Right ventricle myocardium inferior (tissue), 1 donor: ENCODE measurements at places on chromosomes 3 and 15.

DNA sequence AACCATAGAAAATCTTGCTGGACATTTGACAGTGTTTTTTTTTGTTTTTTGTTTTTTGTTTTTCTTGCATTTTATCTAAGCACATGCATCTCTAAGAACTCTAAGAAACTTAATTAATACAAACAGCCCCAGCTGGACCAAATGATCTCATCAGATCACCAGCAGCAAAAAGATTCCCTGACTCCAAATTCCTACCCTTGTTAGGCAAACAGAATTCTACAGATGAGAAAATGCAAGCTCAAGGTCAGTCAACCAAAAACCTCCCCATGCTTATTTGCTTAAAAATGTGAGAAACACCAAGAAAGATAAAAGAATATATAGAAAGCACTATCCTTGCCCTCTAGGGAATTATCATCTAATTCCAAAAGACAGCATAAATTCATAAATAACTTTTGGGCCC, 65.4 kb downstream of the FOXP1 start:
- DNase-seq, result no peak

GRCh38 chr3:101216710-101217465, 103.5 kb downstream of the IMPG2 start:
- DNase-seq, result no peak

GRCh38 chr3:188242436-188243123, 88.6 kb downstream of the LPP start:
- DNase-seq, result no peak

- DNase-seq, result no peak
These were observed 63.3 kb downstream of the LEO1 start for GRCh38 chr15:51908316-51908715.

- DNase-seq, result no peak
These were observed 80.1 kb downstream of the SSR3 start for GRCh38 chr3:156474560-156475389.

DNA sequence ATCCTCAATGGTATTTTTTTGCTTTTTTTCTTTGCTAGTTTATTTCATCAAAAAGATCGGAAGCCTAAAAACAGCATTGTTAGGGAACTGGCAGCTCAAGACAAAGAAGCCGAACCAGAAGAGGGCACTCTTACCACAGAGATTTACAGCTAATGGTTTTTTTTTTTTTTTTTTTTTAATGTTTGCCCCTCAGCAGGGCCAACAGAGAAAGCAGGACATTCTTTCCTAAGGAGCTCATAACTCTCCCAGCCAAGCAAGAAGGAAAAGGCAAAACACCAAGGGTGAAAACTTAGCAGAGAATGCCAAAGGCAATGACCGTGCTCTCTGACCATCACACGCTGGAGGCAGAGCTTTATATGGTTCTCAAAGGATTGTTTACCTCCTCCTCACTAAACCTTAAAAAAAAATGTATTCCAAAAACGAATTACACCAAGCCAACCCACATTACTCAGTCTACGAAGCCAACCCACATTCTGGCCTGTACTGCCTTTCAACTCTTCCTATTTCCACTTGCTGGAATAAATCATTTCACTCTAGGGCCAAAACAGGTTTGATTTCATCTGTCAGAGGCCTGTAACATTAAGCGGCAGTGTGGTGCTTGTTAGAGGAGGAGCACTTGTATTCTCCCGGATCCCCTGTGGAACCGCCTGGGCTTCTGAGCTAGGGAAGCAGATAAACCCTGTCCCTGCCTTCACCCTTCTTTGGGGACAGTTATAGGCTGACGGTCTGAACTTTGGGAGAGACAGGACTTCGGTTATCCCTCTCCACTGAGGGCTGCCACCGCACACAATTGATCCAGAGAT, 35.6 kb upstream of the GYG1 start:
- no peak for DNase-seq

DNA sequence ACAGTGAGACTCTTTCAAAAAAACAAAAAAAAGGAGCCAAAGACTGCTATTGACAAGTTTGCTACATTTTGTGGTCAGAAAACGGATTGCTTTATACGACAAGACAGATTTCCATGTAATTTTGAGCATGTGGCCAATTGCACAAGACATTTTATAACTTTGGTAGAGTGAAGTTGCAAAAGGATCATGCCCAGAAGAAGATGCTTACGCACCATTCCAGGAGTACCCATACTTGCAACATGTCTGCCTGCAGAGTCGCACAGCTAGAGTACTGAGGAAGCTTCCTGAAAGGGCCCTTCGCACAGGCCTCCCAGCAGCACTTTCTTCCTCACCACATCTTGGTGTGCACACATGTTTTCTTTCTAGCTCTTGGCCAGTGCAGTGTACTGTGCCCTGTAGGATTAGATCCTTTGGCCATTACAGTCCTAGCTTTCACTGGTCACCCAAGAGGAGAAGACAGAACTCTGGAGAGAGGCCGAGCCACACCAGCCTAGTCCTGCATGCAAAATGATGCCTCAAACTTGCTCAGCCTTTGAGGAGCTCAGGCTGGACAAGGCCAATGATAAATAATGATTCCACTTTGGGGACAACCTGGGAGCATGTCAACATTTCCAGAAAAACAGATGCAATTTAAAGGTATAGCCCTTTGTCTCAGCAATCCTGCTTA, 11.7 kb downstream of the CHDH start:
- DNase-seq, result no peak

- no peak for DNase-seq
These were observed 135.0 kb upstream of the ONECUT1 start for GRCh38 chr15:52925130-52925529.

GRCh38 chr3:179558742-179559364, 3.9 kb upstream of the ACTL6A start:
- DNase-seq, result no peak

GRCh38 chr3:111903067-111903511, 44.0 kb downstream of the PHLDB2 start:
- no peak for DNase-seq

- DNase-seq, result no peak
These were observed 6.1 kb upstream of the HOMER2 start for GRCh38 chr15:82958638-82959037.

- no peak for DNase-seq
These were observed 277.5 kb upstream of the TBL1XR1 start for GRCh38 chr3:177474652-177475355.

GRCh38 chr3:69639851-69640250, 99.4 kb upstream of the MITF start:
- DNase-seq, result no peak

DNA sequence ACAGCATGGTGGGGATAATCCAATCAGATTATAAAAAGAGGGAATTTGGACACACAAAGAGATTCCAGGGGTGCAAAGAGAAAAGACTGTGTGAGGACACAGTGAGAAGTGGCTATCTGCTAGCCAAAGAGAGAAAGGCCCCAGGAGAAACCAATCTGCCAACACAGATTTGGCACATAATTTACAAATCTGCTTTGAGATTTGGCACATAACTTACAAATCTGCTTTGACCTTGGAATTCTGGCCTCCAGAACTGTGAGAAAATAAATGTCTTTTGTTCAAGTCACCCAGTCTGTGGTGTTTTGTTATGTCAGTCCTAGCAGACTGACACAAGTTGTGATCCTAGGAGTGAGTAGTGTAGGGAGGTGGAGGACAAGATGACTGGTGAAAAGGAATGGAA, 3.5 kb upstream of the TM4SF18 start:
- no peak for DNase-seq

DNA sequence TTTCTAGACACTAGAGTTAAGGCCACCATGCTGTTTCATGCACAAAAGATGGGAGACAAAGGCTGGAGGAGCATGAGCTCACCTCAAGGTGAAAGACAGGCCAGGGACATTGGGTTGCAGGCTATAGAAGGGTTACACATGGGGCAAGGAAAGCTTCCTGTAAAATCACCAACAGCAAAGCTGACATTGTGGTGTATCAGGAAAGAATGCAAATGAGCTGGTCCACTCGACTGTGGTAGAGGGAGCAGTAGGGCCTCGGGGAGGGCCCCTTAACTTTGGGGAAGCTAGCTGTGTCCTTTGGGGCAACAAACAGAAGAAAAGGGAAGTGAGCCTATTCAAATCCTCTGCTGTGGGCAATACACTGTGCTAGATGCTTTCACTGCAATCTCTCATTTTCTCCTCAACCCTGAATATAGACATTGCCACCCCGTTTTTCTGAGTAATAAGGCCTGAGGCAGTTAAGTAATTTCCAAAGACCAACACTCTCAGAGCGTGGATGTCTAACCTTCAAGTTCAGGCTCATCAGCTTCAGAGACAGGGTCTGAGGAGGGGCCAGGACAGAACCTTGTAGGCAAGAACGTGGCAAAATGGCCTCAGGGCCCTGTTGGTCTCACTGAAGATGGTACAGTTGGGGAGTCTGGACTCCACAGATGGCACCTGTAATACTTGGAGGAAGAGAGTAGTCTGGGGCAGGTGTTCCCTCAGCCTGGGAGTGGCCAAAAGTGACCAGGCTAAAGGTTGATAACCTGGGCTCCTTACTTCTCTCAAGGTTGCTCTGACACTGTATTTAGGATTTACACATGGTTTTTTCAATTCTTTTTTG, 24.1 kb downstream of the CX3CR1 start:
- DNase-seq, result peak; percentile 79

- DNase-seq, result no peak
These were observed 45.8 kb downstream of the ALDH1A2 start for GRCh38 chr15:58019503-58020376.

- no peak for DNase-seq
These were observed 509.1 kb downstream of the MCTP2 start for GRCh38 chr15:94740469-94740868.

DNA sequence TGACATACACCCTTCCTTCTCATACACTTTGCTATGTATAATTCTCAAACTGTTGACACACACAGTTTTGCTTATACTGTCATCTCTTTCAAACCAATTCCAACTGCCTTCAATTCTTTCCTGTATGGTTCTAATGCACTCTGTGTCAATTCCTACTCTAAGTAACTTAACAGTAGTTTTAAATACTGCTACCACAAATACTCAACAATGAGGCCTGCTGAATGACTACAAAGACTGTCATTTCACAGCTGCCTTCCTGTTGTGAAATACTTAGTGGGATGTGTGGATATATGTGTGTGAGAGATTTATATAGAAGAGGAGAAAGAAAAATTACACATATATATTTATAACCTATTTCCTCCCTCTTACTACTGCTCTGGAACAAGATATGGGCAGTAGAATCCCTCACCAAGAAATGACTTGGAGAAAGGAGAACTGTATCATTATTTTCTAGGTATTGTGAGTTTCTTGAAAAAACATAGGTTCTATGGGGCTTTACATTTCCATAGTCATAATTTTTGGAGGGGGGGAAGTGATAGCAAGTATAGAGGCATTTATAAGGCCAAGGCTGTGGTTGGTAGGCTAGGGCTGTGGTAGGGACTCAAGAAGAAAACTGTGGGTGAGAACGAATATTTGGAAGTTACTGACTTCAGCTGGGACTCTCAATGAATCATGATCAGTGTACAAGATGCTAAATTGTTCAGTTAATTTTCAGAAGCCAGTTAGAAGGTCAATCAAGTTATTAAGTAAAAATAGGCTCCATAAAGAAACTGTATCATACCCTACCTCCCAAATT, 88.7 kb downstream of the ANKRD28 start:
- DNase-seq, result no peak
